ENCODE measurements at places on chromosomes 5 and 9.

- no peak for DNase-seq
Measured at GRCh38 chr5:118789366-118789765, 199.0 kb downstream of the DTWD2 start.

DNA sequence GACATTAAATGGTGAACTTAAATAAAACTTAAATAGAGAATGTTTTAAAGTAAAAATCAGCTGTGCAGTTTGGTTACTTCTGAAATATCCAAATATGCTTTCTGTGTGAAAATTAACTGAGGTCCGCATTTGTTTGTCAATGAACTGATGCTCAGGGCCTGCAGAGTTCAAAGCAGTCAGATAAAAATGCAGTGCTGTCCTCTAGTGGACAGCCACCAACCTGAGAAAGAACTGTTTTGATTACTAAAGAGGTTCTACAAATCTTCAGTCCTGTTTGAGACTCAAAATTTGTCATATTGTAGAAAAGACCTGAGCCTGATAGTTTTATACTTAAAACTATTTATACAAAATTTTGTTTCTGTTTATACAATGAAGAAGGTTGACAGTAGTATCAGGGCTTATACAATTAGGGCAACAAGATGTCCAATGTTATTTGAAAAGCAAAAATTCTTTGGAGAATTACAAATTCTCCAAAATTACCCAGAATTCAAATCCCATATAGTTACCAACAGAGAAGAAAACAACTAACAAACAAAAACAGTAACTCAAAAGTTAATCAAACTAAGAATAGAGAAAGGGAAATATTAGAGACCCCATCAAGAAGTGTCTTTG lies 232.3 kb upstream of the TBCA start:
- DNase-seq, result peak; percentile 34

- no peak for DNase-seq
Measured at GRCh38 chr9:5361326-5362010, 21.8 kb upstream of the RLN1 start.

DNA sequence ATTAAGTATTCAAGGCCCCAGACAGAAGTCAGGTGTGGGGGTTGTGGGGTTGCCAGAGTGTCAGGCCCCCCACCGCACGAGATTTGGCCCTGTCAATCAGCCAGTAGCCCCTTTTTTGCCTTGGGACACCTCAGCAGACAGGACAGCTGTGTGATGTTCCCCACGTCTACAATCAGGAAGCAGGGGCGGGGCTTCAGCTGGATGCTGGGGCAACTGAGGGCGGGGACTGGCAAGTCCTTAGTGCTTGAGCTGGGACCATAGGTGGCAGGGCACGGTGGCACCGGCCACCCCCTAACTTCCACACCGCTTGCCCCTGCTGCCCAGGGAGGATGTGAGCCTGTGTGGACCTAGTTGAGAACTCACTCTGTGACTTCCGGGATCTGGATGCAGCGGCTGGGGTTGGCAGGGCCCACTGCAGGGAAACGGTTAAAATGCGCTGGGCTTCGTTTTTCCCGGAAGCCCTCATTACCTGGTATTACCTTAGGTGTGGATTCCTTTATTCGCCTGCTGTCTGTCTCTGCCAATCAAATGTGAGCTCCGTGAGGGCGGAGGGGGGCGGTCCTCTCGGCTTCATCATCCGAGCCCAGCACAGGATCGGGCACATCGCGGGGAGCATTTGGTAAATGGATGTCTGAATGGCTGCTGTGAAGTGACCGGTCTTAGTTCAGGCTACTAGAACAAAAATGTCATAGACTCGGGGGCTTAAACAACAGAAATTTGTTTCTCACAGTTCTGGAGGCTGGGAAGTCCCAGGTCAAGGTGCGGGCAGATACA lies 7.5 kb upstream of the GTF3C5 start:
- DNase-seq, result no peak

DNA sequence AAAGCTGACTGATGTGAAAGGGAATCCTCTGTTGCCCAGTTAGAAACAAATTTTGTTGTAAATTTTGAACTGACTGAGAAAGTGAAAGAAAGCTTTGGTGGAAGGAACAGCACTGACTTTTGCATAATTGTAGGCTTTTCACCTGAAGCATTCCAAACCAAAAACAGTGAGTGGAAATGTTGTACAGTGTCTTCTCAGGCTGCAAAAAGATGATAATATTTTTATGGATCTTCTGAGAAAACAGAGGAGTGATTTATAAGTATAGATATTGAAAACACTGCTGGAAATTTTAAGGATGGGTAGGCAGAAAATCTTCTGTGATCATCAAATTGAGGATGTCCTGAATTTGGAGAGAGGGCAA lies 40.0 kb downstream of the LURAP1L start:
- no peak for DNase-seq

DNA sequence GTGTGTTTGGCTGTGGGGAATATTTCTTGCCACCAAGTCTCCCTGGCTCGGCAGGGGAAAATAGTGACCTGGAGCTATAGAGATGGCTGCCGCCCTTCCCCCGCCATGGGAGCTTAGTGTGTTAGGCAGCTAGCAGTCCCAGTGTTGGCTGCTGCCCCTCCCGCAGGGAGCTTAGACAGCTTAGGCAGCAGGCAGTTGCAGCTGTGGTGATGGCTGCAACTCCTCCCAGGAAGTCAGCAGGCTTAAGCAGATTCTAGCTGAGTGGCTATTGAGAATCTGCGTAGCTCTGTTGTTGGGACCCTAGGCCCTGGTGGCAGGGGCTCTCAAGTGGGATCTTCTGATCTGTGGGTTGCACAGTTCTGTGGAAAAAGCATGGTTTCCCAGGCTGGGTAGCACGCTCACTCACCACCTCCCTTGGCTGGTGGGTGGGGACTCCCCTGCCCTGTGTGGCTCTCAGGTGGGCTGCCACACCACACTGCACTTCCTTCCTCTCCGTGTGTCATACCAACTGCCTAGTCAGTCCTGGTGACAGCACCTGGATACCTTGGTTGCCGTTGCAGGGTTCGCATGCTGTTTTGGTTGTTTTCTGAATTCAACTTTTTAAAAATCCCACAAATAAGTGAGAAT lies 9.3 kb downstream of the OR1N2 start:
- DNase-seq, result no peak

- no peak for DNase-seq
Measured at GRCh38 chr5:52262844-52263243, 524.9 kb upstream of the ITGA1 start.

DNA sequence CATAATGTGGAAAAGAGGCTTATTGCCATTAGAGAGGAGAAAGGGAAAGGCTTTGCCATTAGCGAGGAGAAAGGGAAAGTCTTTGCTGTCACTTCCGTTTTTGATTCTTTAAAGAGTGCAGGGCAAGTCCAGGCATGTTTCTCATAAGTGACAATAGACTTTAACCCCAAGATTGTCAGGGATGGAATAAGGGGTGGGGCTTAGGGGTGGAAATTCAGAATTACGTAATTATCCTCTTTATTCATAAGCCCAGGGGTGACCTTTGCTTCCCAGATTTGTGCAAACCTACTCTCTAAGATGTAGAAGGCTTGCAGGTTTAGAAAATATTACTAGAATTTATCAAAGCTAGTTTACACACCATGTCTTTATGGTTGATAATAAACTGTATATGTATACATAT lies 2.3 kb upstream of the PLK2 start:
- no peak for DNase-seq

GRCh38 chr5:143208781-143209510 lies 194.5 kb downstream of the NR3C1 start:
- no peak for DNase-seq

DNA sequence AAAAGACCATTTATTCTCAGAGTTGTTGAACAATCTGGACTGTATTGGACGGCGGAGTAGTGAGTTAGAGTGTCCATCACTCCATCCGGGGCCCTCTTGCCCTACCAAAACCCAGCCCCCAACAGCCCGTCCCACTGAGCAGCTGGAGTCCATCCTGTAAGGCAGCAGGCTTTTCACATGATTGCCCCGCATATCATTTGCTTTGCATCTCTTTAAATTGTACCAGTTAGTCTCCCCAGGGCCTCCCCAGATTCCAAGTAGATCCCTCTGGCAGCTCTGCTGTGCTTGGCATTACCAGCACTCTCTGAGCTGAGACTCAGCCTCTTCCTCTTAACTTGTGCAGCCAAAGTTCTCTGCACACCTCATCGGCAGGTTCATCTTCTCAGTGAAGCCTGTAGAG lies 48.6 kb upstream of the ADCY2 start:
- DNase-seq, result no peak

DNA sequence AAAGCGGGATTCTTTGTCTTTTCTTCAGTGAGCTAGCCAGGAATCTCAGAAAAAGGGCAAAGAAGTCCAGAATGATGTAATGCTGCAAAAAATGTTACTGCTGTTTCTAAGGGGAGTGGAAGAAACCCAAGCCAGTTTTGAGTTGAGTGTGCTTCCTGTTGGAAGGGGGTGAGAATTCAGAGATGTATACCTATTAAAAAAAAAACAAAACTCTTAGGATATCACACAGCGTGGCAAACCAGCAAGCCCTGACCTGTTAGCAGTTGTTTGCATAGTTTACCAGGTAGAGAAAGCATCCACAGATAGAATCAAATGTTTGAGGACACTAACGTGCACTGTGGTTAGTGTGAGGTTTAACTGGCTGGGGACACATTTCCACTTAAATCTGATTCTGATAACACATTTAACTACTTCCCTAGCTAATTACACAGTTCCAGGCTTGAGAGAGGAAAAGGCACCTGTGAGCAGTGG lies 11.4 kb downstream of the BASP1 start:
- DNase-seq, result no peak

DNA sequence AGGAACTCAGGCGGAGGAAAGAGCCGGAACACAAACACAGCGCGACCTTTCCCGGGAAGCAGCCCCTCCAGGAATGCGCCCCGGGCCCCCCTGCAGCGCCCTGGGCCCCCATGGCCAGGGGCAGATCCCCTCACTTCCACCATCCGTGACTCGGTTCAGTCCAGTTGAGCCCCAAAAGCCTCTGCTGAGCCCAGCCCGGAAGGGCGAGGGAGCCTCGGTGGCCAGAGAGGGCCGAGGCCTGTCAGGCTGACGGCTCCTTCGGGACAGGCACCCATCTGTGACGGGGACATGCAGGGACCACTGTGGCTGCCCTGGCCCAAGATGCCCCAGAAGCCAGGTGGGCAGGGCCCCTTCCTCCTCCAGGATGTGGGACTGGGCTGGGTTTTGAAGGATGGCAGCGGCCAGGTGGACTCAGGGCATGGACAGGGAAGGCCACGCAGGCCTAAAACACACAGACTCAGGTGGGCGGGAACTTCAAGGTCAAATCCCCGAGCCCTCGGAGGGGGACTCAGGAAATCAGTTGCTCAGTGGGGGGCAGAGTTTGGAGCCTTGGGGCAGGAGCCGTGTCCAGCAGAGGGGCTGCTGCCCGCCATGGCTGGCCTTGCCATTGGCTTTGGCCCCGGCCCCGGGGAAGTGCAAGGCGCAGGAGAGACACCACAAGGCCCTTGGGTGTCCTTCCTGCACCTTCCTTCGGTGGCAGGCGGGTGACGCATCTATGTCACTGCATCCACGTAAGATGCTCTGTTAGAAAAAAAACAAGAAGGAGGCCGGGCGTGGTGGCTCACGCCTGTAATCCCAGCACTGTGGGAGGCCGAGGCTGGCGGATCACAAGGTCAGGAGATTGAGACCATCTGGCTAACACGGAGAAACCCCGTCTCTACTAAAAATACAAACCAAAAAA lies 29.7 kb upstream of the ABO start:
- DNase-seq, result no peak

- DNase-seq, result no peak
Measured at GRCh38 chr5:103035701-103036100, 84.2 kb downstream of the GIN1 start.

GRCh38 chr9:125810161-125810560 lies 63.0 kb downstream of the PBX3 start:
- no peak for DNase-seq
